ENCODE measurements at places on chromosomes 13 and 19.

DNA sequence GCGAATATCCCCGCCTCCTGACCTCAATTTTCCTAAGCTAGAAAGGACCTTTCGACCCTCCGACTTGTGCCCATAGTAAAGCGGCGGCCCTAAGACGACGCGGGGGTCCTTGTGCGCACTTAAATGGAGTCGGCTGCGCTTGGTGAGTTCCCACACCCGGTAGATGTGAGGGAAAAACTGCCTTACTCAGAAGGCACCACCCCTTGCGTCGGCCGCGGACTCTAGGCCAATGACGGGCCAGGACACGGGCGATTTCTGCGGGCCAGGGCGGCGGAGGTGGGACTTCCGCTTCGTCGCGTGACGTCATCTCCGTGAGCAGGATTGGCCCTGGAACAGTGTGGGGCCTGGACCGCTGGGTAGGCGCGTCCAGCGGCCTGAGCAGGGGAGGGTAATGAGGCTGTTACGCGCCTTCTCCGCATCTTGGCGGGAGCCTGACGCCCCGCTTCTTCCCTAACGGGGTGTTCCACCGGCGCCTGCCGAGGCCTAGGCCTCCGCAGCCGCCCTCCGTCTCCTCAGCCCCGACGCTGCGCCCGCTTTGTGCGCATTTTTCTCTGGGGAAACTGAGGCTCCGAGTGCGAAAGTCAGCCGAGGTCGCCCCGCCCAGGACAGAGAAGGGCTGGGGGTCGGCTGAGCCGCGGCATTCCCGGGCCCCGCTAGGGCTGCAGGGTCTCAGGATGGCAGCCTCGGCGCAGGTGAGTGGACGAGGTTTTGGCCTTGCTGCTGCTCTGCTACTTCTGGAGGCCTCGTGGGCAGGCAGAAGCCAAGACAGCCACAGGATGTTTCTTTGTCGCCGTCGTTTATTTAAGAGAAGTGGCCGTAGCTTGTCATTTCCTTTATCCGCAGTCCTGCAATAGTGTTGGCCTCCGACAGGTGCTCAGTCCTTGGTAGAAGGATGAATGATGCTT, at the start of gene ZNF543:
Gene ZNF543, plus strand, starts transcription at position 293 of the 905 bp plus-strand sequence. Its CDS starts 382 bp downstream, at position 675.
- peak; percentile 98 for DNase-seq

DNA sequence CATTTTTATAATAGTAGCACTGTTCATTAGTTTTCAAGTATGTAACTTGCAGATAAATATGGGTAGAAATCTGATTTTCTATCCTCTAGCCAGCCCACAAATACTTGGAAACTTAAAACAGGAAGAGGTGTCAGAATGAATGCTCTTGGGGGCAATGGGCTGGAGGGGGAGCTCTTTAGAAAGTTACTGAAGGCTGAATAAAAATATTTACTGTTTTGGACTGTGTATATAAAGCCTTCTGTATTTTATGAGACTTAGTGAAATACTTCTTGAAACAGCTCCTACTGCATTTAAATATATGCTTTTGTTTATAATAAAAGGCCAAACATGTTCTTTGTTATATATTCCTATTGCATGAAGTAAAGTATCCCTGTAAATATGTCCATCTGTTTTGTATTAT, 138.8 kb downstream of the RGCC start:
- no peak for DNase-seq

DNA sequence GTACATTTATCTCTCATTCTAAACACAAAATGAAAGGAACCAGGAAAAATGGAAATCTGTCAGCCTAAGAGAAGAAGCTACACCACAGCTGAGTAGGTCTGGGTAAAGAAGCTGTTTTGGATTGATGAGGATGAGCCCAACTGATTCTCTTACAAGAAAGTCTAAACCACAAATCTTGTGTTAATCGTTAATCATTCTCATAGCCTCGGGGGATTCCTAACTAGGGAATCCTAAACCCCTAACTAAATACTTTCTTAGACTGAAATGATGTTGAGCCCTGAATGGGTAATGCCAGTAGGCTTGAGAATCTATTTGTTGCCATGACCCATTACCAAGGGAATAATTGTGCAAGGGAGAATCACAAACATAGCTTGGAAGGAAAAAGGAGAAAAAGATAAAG, 327.5 kb upstream of the SPRY2 start:
- DNase-seq: no peak

DNA sequence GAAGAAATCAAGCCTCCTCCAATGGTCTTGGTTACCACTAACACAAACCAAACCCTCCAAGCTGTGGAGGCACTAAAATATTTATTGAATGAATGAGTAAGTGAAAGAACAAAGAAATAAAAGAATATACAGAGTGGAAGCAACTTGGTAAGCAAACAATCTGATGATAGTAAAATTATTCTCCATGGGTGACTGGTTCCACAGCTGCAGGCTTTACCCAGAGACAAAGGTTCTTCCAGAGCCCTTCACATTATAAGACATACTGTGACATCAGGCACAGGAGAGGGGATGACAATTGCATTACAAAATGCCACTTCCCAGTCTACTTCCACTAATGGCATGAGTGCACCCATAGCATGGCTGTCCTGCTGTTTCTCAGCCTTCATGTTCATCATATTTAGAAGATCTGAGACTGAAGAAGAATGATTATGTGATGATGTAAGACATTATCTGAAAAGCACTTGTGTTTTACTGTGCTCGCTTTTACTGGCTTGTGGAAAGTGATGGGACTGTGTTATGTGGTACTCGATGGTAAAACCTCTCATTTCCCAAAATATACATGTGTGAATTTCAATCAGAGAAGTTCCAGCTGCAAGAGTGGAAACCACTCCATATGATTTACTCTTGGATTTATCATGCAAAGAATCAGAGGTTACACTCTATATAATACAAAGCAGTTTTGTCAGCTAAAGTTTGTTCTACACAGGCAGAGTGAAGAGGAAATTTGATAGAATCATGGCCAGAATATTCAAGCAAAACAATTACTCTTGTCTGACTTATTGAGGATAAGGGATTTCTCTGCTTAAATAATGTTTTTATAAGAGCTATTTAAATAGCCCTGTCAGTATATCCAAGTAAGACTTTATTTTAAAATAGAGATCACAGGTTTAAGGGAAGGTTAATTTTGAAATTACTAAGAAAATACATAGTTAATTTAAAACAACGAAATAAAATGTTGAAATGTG, 220.2 kb upstream of the NBEA start:
- no peak for DNase-seq

GRCh38 chr19:49469828-49470614, 4.0 kb upstream of the FLT3LG start:
- peak; percentile 69 for DNase-seq

DNA sequence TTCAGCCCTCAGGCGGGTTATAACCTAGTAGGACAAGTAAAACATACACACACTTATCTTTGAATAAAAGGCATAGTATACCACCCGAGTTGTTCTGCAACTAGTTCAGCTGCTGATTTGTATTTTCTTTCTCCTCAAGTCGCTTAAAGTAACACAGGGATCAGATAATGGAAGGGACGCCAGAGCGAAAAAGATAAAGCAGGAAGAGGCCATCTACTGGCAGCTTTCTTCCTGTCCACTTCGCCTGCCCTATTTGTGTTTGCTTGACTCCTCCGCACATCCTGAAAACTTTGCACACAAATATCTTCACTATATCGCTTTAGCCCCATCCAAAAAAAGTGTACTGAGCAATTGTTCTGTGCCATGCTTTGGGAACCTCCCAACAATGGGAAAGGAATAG, 238.0 kb upstream of the SOX21 start:
- DNase-seq: no peak

GRCh38 chr19:49391581-49392399, 3.7 kb downstream of the KASH5 start:
- DNase-seq: peak; percentile 77

- no peak for DNase-seq
Observed at GRCh38 chr13:94569615-94570014, 26.3 kb downstream of the TGDS start.

GRCh38 chr13:111636804-111637203, 316.4 kb downstream of the TEX29 start:
- DNase-seq: no peak

GRCh38 chr13:66354879-66355751, 875.0 kb downstream of the PCDH9 start:
- no peak for DNase-seq

DNA sequence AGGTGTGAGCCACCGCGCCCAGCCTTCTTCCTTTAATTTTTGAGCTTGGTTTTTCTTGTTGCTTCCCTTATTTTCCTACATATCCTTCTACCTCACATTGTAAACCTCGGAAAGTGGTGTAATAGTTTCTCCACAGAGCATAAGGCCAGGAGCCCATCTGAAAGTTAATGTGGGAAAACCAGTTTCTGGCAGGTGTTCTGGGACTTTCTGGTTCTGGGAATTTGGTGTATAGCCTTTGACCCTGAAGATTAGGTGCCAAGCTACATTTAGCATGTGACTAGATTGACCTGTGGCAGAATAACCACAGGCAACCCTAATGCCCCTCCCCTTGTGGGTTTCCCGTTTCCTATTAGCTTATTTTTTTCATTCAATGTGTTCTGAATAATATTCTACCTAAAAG, 8.7 kb downstream of the POP4 start:
- no peak for DNase-seq

- DNase-seq: no peak
Observed at GRCh38 chr19:46935066-46935663, 74.4 kb downstream of the ARHGAP35 start.

DNA sequence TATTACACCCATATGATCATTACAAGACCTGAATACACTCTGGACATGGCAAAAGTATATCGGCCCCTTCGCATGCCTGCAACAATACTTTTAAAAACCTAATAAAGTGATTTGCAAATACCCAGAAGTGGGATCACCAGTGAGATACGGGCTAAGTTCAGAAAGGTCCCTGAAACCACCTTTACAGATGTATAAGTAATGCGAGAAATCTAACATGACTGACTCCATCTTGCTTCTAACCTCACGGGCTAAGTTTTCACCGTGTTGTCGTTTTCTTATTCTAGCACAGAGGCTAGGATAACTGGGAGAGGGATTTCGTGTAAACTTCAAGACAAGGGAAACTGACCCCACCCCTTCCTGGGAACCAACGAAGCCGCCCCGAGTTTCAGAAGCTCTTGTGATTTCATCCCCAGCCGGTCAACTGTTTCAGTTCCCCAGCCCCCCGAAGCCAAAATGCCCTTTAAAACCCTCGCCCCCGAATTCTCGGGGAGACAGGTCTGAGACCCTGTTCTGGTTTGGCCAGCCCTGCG, 703 bp downstream of the NEK3 start:
- DNase-seq: no peak

DNA sequence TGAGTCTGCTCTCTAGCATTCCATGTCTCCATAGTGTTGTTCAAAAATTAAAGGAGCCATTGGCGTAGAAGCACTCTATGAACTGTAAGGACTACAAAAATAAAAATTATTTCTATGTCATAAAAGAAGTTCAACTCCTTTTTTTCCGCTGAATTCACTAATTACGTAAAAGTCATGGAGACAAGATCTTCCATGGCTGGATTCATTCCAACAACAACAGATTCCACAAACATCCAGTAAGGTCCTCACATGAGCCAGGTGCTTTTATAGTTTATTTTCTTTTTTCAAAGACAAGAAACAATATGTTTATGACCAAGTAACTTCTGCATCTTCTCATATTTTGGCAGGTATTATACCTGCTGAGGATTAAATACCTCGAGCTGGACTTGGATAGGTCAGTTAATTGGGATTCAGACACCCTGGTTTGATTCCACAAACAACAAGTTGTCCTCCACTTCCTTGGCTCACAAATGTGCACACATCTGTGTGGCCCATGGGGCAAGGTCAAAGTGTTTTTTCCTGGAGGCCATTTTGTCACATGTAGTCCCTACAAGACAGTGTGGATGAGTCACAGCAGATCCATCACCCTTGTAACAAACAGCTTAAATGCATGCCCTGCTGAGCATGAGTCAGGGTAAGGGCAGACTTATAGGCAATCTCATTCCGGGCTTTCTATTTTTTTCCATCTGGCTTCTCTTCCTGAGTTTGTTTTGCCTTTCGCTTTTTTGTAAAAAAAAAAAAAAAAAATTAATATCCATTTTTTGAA, 475.6 kb downstream of the COG6 start:
- no peak for DNase-seq

GRCh38 chr19:5827891-5828660, 11.4 kb downstream of the FUT6 start:
- peak; percentile 99 for DNase-seq

DNA sequence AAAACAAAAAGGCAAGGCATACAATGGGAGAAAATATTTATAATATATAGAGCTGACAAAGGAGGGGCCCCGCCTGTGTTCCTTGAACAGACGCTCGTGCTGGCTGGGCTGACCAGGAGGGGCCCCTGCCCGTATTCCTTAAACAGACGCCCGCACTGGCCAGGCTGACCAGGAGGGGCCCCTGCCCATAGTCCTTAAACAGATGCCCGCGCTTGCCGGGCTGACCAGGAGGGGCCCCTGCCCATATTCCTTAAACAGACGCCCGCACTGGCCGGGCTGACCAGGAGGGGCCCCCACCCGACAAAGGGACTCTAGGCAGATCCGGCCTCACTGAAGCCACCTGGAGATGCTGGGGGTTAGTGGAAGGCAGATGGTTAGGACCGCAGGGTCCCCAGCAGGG, 9.3 kb downstream of the ADPRHL1 start:
- DNase-seq: no peak

DNA sequence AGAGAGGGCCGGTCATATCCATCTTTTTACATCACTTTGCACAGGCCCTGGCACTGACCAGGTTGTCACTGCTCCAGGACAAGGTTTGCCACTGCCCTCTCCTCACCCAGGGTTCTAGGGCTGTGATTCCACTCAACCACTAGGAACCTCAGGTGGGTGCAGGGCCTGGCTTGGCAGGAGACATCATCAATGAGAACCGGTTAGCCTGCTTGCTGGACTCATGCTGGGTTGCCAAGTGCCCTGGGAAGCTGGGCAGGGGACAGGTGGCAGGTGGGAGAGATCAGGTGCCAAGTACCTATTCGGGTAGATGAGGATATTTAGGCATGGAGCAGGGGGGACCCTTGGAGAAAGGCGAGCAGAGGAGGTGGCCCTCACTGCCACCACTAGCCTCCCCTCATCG, 4.2 kb upstream of the CERS4 start:
- DNase-seq: no peak

GRCh38 chr19:1171755-1172352, 2.2 kb downstream of the SBNO2 start:
- no peak for DNase-seq

DNA sequence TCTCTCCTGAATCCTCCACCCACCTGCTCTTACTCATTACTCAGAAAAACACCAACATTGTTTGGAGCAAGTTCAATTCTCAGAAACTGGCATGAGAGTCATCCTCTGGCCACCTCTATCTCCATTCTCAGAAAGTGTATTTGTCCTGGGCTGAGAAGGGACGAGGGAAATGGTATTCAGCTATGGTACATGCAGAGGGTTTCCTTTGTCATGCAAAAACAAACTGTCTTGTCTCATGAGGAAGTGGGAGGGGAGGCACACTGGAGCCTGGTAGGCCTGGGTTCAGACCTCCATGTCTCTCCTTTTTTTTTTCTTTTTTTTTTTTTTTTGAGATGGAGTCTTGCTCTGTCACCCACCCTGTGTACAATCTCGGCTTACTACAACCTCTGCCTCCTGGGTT, 31.9 kb upstream of the LILRA2 start:
- no peak for DNase-seq

Data from germinal center (tissue), 1 donor.